ENCODE measurements at places on chromosomes 16 and 17. TPM values are rescaled to one million over a fixed set of nuclear protein-coding genes. Genes with fewer than 3 reads are reported as not detected.

- no peak for DNase-seq
These were observed 8.7 kb downstream of the MSL1 start for GRCh38 chr17:40130352-40131042.

DNA sequence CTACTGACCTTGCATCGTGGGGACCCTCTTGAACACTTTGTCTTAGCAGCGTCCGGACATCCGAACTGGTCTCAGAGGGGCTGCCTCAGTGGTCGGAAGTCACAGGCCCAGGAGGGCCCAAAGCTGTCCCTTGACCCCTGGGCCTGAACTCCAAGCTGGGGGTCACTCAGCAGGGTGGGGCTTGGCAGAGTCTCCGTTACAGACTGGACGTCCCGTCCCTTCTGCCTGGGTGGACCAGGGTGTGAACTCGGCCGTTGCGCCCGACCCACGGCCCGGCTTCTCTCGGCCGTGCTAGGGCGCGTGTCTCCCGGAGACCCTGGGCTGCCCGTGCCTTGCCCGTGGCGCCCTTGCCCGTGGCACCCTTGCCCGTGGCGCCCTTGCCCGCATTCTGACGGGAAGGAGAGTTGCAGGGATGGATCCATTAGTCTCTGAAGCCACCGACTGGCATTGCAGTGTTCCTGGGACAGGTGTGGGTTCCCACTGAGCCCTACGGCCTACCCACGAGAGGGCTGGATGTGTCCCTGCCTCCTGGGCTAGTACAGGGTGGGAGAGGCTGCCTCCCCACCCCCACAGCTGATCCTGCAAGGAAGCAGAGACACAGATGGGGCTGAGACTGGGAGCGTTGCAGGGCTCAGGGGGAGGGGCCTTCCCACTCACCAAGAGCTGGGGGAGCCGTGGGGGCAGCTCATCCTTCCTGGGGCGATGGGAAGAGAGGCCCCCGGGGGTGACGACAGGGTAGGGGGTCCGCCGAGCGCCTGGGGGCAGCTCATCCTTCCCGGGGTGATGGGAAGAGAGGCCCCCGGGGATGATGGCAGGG, 4.9 kb downstream of the CACNA1H start:
- DNase-seq, result no peak

GRCh38 chr17:74763565-74764387, 12.4 kb downstream of the NAT9 start:
- DNase-seq, result no peak

DNA sequence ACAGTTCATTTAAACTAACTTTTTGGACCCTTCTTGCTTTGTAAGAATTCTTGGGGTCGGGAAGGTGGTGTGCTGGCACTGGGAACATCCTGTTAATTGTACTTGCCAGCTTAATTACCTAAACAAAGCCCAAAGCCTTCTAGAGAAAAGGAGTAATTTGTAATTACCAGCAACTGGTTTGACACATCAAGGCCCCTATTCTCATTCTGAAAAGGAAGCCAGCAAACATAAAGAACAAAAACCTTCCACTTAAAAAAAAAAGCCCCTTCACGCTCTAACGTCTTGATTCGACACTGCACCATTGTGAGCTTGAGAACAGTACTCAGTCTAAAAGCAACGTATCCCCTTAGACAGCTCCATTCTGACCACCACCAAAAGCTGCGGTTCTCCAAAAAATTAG, 74.7 kb upstream of the RPH3AL start:
- no peak for DNase-seq

DNA sequence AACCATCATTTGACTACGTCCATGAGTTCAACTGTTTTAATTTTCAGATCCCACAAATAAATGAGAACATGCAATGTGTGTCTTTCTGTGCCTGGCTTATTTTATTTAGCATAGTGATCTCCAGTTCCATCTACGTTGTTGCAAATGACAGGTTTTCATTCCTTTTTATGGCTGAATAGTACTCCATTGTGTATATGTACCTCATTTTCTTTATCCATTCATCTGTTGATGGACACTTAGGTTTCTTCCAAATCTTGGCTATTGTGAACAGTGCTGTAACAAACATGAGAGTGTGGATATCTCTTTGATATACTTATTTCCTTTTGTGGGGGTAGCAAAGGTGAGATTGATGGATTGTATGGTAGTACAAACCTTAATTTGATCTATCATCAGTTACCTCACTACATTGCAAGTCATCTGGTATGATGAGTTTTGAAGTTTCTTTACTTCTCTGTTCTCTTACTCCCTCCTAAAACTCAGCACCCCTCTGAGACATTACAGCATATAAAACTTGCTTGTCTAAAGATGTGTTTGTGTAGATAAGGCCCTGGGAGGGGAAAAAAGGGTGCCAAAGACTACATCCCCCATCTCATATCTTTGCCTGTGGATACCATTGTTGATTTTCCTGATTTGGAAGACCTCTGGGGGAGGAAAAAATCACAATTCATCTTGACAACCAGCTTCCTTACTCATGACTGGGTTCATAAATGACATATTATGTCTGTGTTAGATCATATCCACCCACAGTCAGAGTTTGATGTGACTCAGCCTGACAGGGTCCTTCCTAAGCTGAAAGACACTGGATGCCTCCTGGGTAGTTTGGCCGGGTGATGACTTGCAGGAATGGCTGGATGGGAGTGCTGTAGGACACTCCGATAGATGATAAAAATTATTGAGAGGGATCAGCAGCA, 47.6 kb downstream of the ABCA9 start:
- DNase-seq, result peak; percentile 2

DNA sequence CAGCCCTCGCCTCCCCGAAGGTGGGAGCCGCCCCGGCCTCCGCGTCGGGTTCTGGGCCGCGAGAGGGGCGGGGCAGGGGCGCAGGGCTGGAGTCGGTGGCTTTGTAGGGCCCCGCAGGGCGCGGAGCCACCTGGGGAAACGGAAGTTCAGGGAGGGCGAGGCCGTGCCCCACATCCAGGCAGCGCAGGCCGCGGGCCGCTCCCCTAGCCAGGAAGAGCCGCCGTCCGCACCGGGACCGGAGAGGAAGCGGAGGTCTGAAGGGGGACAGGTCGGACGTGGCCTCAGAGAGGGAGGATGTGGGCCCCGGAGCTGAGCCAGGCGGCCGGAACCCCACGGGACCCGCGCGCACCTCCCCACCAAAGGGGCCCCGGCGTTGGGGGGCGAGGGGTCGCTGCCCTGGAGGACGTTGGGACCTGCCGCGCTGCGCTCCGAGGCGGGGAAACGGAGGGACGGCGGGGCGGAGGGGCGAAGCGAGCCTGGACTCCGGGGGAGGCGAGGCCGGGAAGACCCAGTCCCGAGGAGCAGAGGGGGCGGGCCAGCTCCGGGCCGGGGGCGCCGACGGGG, 482 bp upstream of the SLC16A3 start:
- no peak for DNase-seq

- no peak for DNase-seq
These were observed 7.1 kb downstream of the COPZ2 start for GRCh38 chr17:48030531-48030930.

- no peak for DNase-seq
These were observed 21.0 kb upstream of the PHB1 start for GRCh38 chr17:49435671-49436029.

RNF112 gene
- 0.11 TPM for total RNA-seq

OR3A3 gene
- 0.23 TPM for total RNA-seq

SLC12A3 gene
- not detected for total RNA-seq

LYRM9 gene
- total RNA-seq, result 0.71 TPM

MAPT gene
- 0.36 TPM for total RNA-seq
